ENCODE measurements at places on chromosomes 5 and 9.

DNA sequence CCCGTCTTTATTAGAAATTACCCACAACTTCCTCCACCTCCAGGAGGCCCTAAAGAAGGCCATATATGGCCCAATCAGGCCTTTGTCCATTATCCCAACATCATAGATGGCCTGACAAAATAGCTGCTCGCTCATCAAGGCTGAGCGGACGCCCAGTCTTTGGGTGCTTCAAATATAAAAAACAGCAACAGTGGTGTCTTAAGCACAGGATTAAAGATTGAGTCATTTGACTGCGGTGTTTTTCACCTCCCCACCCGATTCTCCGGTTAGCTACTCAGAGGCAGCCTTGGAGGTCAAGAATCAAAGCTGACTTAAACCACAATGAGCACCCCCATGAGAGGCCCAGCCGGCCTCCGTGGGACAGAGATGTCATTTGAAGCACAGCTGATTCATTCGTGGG lies 18.8 kb downstream of the S1PR3 start:
- DNase-seq: no peak

- no peak for DNase-seq
These were observed 2.7 kb downstream of the RGMB start for GRCh38 chr5:98776066-98776705.

DNA sequence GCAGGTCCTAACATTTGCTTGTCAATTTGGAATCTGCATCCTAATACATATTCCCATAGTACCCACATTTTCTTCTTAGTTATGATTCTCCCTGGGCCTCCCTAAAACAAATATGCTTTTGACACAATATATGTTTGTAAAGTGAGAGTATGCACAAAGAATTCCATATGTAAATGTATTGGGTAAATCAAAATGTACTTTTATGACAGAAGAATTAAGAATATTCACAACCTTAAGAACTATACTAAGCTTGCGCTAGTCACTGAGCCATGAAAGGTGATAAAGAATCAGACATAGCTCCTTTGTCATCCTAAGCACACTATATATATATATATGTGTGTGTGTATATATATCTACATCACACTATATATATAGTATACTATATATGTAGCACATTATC lies 438.5 kb downstream of the ACTL7B start:
- DNase-seq: no peak

DNA sequence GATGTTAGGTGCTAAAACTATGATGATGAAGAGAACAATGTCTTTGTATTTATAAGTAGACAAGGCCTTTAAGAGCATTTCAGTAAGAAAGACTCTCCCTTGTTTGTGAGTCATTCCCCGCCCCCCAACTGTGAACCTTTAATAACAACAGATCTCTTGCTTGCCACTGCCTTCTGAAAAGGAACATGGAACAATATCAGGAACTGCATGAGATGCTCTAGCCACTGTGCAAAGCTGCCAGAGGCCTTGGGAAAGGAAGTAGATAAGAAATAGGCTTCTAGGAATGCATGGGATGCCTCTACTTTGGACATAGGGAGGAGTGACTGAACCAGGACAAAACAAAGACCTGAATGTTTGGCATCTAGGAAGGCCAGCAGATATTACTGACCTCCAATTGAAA lies 296.1 kb upstream of the MPDZ start:
- DNase-seq: peak; percentile 61

DNA sequence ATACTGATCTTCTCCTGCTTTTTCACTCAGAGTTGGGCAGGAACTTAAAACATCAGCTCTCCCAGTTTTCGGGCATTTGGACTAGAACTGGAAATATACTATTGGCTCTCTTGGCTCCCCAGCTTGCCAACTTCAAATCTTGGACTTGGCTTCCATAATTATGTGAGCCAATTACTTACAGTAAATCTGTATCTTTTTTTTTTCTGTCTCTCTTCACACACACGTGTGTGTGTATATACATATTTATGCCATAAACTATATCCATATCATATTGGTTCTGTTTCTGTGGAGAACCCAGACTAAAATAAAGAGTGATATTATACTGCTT lies 379.6 kb upstream of the PRR16 start:
- no peak for DNase-seq

DNA sequence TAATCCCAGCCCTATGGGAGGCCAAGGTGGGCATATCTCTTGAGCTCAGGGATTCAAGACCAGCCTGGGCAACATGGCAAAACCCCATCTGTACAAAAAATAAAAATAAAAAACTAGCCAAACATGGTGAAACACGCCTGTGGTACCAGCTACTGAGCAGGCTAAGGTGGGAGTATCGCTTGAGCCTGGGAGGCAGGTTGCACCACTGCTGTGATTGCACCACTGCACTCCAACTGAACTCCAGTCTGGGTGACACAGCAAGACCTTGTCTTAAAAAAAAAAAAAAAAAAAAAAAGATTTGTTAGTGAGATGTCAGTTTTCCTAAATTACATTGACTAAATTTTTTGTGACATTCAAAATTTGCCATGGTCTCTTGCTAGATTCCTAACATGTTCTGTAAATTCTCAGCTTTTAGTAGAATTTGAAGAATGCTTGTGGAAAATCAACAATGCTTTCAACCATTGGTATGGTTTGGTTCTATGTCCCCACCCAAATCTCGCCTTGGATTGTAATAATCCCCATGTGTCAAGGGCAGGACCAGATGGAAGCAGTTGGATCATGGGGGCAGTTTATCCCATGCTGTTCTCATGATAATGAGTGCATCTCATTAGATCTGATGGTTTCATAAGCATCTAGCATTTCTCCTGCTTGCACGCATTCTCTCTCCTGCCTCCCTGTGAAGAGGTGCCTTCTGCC lies 236.1 kb downstream of the ARRDC3 start:
- no peak for DNase-seq

GRCh38 chr9:6484210-6484609 lies 71.2 kb downstream of the UHRF2 start:
- DNase-seq: no peak

DNA sequence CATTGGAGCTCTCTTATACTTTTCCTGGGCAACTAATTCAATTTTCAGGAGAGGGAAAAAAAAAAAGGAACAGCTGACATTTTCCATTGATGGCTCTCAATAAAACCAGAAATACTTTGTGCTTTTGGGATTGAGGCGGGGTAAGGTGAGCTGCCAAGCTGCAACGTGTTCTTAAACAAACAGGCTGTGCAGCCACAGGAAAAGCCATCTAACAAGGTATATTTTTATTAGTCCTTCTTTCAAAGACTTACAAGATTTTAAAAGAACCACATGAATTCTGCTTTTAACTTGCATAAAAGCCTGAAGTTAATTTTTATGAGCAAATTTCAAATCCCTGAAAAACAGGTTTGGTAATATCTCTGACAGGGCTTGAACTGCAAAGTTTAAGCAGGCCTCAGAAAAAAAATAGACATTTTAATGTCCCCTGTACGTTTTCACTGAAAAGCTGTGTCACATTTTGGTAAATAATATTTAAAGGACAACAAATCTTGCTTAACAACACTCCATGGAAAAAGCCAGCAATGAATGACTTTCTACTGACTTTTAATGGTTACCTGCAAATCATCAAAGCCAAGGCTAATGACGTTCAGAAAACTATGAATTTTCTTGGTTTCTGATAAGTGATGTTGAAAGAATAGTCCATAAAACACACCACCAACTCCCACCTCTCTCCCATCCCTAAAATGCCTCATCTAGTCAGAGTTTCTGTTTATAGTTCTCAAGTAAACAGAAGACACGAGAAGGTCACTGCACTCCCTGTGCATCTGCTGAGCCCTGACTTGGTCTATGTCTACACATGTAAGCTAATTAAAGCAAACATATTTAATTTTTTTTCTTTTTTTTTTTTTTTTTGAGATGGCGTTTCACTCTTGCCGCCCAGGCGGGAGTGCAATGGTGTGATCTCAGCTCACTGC lies 433.6 kb downstream of the PIK3R1 start:
- DNase-seq: no peak

All from heart left ventricle (tissue), 16 donors.